ENCODE measurements at places on chromosomes 7 and 10.

DNA sequence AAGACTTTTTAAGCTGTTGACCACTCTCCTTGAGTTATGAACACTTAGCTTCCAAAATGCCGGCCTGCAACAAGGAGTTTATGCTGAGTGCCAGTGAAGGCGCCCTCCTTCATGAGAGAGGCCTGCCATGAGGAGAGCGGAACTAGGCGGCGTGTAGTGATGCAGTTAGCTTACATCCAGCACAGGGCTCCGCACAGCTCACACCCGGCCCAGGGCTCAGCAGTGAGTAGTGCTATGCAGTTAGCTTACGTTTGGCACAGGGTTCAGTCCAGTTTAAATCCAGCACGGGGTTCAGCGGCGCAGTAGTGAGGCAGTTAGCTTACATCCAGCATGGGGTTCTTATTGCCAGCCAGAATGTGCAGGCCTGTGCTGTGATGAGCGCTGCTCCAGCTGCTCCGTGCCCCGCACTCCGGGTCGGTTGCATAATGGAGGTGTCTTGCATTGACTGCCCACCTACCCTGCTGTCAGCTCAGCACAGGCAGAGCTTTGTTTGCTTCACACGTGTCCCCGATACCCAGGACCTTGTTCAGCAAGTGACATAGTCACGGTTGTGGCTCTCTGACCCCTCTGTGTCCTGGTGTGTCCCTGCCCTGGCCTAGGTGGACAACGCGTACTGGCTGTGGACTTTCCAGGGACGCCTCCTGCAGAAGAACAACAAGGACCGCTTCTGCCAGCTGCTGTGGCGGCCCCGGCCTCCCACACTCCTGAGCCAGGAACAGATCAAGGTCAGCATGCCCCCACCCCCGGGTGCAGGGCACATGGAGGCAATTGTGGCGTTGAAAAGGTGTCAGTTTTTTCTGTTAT, 21.9 kb downstream of the EIF3B start:
- no peak for DNase-seq

GRCh38 chr7:18221377-18222293, 194.0 kb upstream of the PRPS1L1 start:
- DNase-seq = no peak

DNA sequence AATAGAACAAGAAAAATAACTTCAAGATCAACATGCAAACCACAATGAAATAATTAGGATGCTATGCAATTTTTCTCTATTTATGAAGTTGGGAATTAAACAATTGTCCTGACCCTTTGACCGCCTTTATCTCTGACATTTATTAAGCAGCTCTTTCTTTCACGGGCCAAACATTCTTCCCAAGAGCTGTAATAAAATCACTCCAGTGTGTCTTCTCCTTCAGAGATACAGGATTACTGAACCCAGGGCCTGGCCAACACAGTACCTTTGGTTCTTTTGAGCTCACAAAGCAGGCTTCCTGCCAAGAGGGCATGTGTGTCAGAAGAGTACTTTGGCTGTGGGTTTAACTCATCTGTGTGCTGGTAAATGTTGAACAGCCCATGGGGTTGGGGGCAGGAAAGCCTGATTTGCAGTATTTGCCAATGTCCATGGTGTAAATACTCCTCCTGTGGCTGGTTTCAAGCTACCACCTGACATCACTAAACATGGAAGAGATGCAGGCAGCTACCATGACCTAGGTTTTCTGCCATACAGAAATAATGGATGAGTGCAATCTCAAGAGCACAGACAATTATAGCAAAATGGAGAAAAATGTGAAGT, 121.7 kb downstream of the FANK1 start:
- DNase-seq = no peak

GRCh38 chr10:218798-219197, 83.5 kb downstream of the ZMYND11 start:
- no peak for DNase-seq

DNA sequence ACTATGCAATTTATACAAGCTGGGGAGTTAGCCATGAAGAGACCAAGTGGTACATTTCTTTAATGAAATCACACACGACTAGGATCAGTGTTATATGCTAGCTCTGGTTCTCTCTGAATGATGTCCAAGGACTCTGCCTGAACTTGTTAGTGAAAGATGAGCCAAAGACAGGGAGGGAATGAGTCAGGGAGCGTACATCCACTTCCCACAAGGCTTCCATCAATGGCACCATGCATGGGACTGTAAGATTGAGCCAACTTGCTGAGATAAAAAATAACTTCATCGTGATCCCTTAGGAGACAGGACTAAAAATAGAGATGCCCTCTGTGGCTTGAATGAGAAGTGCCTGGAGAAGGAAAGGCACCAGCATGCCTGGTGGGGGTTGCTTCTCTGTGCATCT, 629.7 kb downstream of the ACTR3B start:
- DNase-seq = no peak

GRCh38 chr7:91685544-91685943, 195.0 kb downstream of the MTERF1 start:
- DNase-seq = no peak

DNA sequence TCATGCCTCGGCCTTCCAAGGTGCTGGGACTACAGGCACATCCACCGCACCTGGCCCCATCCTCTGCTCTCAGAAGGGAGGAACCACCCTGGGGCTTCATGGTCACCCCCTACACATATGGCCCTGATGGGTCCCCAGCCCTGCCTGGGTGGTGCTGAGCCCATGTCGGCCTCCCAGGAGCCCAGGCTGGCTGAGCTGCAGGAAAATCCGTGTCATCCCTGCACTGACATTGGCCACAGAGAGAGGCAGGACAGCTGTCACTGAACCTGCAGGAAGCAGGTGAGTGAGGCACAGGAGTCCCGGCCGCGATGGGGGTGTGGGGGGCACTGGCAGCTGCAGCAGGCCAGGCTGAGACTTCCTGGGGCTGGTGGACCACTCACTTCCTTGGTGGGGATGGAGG, 8.0 kb downstream of the GRIFIN start:
- DNase-seq = no peak

DNA sequence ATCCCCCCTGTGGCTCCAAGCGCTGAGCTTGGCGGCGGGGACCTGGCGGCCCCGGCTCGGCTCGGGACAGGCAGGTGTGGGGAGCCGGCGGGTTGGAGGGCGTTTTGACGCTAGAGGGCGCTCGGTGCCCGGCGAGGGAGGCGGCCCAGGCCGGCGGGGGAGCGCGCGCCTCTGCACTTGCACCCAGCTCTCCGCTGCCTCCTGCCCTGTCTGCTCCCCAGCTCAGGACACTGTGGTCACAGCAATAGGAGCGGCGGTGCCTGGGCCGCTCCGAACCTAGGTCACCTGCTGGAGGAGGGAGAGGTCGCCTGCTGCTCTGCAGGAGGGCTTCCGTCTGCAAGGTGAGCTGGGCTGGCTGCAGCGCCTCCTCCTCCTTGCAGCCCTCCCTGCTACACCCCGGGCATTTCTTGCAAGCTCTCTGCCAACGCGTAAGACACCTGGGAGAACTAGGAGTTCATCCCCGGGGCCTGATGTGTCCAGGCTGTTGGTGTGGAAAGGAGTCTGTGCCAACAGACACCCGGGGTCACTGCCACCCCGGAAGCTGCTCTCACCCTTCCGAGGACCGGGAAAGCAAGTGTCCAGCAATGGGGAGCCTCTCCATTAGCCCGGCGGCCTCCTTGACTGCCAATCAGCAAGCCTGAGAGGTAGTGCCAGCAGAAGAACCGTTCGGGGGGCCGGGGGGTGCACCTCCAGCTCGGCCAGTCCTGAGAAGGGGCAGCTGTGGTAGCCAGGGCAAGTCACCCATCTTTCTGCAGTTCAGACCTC, 620.4 kb downstream of the GALNT17 start:
- peak; percentile 11 for DNase-seq

GRCh38 chr10:12418725-12419261, 69.4 kb downstream of the CAMK1D start:
- no peak for DNase-seq

- no peak for DNase-seq
Measured at GRCh38 chr10:53009961-53010907, 237.7 kb upstream of the MBL2 start.

DNA sequence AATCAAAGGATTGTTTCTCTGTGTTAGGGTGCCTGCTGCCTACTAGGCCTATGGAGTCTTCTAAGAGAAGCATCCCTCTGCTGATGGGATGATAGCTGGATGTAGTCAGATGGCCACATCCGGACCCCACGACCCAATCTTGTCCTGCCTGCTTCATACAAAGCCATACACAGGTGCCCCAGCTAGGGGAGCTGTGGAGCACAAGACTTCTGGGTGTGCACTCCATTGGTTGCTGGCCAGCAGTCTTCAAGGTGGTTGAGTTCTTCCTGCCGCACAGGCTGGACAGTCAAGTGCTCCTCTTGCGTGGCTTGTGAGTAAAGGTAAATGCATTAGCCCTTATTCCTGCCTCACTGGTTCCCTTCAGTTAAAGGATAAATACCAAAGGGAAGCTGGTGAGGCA, 120.2 kb downstream of the TEX36 start:
- DNase-seq = no peak

DNA sequence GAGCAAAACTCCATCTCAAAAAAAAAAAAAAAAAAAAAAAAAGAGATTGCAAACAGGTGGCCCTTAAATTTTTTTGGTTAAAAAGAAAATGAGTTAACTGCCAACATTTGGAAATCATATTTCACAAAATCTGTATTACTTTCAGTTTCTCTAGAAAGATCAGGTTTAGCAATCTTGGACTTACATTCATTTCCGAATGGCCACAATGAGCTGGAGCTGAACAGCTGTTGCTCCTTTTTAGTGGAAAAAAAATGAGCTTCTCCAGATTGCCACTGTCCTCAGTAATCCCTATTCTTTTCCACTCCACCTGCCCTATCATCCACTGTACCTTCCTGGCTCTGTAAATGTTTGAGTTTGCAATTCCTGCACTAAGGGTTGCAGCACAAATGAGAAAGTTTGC, 43.6 kb downstream of the RAB11FIP2 start:
- no peak for DNase-seq

- no peak for DNase-seq
Measured at GRCh38 chr7:34187798-34188307, 282.5 kb downstream of the BMPER start.

DNA sequence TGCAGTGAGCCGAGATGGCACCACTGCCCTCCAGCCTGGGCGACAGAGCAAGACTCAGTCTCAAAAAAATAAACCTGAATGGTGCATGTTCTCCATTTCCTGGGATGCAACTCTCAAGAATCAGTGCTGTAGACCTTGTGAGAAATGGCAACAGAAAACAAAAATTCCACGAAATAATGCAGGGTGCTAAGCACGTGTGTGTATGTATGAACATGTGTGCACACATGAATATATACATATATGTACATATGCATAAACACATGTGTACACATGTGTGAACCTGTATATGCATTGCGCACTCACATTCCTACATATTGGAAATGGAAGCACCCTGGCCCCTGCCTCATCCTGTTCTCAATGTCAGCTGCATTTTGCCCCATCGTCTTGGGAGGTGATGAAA, 548.5 kb downstream of the TCERG1L start:
- no peak for DNase-seq

- no peak for DNase-seq
Measured at GRCh38 chr10:61179771-61180170, 235.8 kb upstream of the RHOBTB1 start.

- DNase-seq = no peak
Measured at GRCh38 chr10:94080108-94080507, 86.4 kb downstream of the PLCE1 start.

DNA sequence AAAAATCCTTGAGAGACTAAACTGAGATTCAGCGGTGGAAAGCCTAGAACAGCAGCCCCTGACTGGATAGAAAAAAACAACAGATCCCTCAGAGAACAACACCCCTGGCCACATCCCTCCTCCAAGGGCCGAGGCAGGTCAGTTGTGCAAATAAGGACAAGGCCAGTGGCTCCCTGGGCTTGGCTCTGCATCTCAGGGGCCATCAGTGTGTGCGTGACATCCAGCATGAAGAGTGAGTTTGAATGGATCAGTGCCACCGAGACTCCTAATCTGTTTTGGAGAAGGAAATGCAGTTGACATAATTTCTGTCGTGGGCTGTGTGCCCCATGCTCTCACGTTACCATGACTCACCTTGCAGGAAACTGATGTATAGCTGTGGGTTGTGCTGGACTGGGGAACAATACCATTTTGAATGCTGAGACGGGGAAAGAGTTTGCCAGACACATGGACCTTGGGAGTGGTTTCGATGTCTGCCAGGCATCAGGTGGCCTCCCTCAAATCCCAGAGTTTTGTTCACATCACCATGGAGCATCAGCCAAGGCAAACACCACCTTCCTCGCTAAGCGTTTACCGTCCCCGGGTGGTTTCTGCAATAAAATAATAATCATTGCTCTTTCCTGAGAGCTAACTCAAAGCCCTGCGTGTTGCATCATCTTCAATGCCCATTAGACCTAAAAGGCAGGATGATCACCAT, 153.2 kb upstream of the FZD8 start:
- DNase-seq = no peak

DNA sequence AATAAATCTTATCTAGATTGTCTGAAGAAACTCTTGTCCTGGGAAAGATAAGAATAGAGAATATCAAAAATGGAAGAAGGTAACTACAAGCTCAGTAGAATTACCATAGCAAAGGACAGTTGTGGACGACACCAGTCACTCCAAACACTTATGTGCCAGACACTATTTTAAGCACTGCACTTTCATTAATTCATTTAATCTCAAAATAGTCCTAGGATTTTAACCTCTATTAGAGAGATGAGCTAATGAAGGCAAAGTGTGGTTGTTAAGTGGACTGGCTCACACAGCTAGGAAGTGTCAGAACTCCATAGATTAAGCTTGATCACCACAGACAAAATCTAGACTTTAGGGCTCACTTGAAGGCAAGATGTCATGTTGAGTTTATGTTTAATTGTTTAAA, 168.9 kb downstream of the CDC14C start:
- no peak for DNase-seq

- no peak for DNase-seq
Measured at GRCh38 chr10:132492323-132493025, 45.1 kb upstream of the INPP5A start.

DNA sequence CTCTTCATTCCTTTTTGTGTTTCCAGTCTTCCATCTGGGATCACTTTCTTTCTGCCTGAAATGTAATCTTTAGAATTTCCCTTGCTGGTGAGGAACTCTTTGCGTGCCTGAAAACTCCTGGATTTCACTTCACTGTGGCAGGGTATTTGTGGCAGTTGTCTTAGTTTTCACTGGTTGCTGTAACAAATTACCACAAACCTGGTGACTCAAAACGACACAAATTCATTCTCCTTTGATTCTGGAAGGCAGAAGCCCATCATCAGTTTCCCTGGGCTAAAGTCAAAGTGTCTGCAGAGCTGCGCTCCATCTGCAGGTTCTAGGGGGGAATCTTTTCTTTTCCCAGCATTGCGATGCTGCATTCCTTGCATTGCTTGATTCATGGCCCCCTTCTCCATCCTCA, 109.3 kb downstream of the RBM20 start:
- DNase-seq = no peak

GRCh38 chr7:12661581-12661980, 25.9 kb upstream of the ARL4A start:
- DNase-seq = no peak

GRCh38 chr10:114821915-114822443, 399 bp downstream of the FHIP2A start:
- no peak for DNase-seq

Data from CD4-positive, alpha-beta T cell treated with Interleukin-12 subunit alpha and Interleukin-12 subunit beta, for 1 hour (primary cell).